ENCODE measurements at places on chromosomes 5 and 9. TPM values are rescaled to one million over a fixed set of nuclear protein-coding genes. Genes with fewer than 3 reads are reported as not detected.

PCDHGB4 gene
- total RNA-seq, result not detected

ZMYND19 gene
- 86.7 TPM for total RNA-seq

DOCK8 gene
- total RNA-seq, result 49.4 TPM

PCDHGA10 gene
- total RNA-seq, result 0.07 TPM

PCDHAC2 gene
- total RNA-seq, result not detected

RCL1 gene
- total RNA-seq, result 46.4 TPM

SLC45A2 gene
- total RNA-seq, result 0.13 TPM

BHMT2 gene
- total RNA-seq, result not detected

ANKRA2 gene
- total RNA-seq, result 8.5 TPM

SHLD3 gene
- 4.8 TPM for total RNA-seq

GLDC gene
- 0.27 TPM for total RNA-seq

GABRG2 gene
- total RNA-seq, result 1.2 TPM

PCDHGA9 gene
- 0.18 TPM for total RNA-seq

CCDC171 gene
- 0.27 TPM for total RNA-seq

NTMT1 gene
- 110 TPM for total RNA-seq

TAF1L gene
- 0.02 TPM for total RNA-seq

PCDHA13 gene
- total RNA-seq, result not detected

FOXD4 gene
- 1.0 TPM for total RNA-seq

CBY3 gene
- total RNA-seq, result not detected

NIM1K gene
- 0.13 TPM for total RNA-seq

LCN12 gene
- not detected for total RNA-seq

CCNO gene
- total RNA-seq, result 3.2 TPM

JAKMIP2 gene
- not detected for total RNA-seq

PCDHA12 gene
- total RNA-seq, result not detected

SH2D3C gene
- 0.89 TPM for total RNA-seq

EIF4E1B gene
- not detected for total RNA-seq

ARPC5L gene
- total RNA-seq, result 58.1 TPM

PPP2R2B gene
- total RNA-seq, result not detected

HAVCR2 gene
- not detected for total RNA-seq

CAMSAP1 gene
- 28.8 TPM for total RNA-seq

PCDHGA6 gene
- total RNA-seq, result 0.11 TPM

DIPK1B gene
- total RNA-seq, result 20.4 TPM

PTGR1 gene
- 0.22 TPM for total RNA-seq

PCDHB14 gene
- total RNA-seq, result not detected

CORO2A gene
- total RNA-seq, result 21.3 TPM

DNM1 gene
- 20.7 TPM for total RNA-seq

LMX1B gene
- not detected for total RNA-seq

DRD1 gene
- total RNA-seq, result not detected

ZSWIM6 gene
- 3.2 TPM for total RNA-seq

SELENOP gene
- 6.0 TPM for total RNA-seq

ABL1 gene
- 130 TPM for total RNA-seq

MAN1B1 gene
- 33.9 TPM for total RNA-seq

SPINK7 gene
- not detected for total RNA-seq

SLC6A7 gene
- total RNA-seq, result not detected

THBS4 gene
- total RNA-seq, result not detected

STC2 gene
- 21.8 TPM for total RNA-seq

CERT1 gene
- 19.4 TPM for total RNA-seq

FCHO2 gene
- total RNA-seq, result 12.4 TPM

NR5A1 gene
- total RNA-seq, result 0.40 TPM
